Vagina (tissue), 2 donors: ENCODE measurements at places on chromosomes 1 and 21.
A peak's percentile ranks its signal among the peaks of the same experiment; 100 is the strongest.

GRCh38 chr21:34235514-34235913 lies 128.3 kb upstream of the KCNE2 start:
- no peak for DNase-seq

GRCh38 chr1:92701147-92701546 lies 83.8 kb downstream of the EVI5 start:
- DNase-seq = no peak

DNA sequence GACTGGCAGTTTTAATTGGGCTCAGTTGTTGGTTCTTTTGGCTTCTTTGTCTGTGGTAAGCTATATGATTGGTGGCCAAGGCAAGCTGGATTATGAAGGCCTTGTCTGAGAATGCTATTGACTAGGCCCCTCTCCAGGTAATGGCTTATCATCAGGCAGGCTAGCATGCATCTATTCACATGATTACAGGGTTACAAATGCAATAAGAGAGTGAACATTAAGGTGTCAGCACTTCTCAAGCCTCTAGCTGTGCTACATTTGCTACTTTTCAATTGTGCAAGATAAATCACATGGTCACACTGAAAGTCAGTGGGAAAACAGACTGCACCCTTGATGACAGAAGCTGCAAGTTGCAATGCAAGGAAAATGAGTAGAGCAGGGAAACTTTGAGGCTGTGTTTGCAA lies 550.9 kb upstream of the TMPRSS15 start:
- no peak for DNase-seq

GRCh38 chr1:10733474-10734366 lies 62.7 kb downstream of the CASZ1 start:
- DNase-seq = no peak

DNA sequence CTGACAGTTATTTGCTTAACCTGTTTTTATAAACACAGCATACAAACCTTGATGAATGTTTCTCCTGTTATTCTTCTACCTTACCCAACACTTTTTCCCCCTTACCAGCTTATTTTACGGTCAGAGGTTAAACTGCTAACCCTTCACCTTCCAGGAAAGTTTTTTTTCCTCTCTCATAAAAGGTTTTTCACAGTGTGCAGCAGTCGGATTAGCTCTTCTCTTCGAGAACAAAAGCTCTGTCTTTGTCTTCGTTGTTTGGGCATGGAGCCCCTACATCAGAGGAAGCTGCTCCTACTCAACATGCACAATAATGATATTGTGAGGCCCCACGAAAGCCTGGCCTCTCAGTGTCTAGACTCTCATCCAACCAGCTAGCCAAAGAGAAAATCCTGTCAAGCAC lies 42.0 kb downstream of the DENND1B start:
- no peak for DNase-seq

- DNase-seq = no peak
These were observed 1.7 kb downstream of the KRTAP10-3 start for GRCh38 chr21:44556879-44557278.

DNA sequence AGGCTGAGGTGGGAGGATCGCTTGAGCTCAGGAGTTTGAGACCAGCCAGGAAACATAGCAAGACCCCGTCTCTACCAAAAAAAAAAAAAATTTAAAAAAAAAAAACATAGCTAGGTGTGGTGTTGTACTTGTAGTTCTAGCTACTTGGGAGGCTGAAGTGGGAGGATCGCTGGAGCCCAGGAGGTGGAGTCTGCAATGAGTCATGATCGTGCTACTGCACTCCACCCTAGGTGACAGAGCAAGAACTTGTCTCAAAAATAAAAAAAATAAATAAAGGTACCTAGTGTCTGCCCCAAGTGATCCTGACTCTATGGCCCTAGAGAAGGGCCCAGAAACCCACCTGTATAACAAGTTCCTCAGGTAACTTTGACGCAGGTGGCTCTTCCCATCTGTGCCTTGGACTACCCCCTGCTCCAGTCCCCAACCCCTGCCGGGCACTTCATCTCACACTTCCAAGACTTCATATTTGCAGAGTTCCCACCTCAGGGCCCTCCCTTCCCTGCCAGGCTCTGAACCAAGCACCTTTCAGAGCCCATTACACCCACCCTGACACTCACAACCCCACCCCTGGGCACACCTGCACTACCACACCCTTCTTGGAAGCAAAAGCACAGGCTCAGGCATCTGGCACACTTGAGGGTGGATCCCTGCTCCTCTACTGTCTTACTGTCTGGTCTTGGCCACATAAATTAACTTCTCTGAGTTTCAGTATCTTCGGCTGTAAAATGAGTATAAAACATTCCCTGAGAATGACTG lies 80.2 kb upstream of the KLHDC7A start:
- no peak for DNase-seq

GRCh38 chr1:178497903-178498478 lies 1.2 kb upstream of the CLEC20A start:
- no peak for DNase-seq

GRCh38 chr1:200808846-200809245 lies 63.9 kb upstream of the GPR25 start:
- DNase-seq = no peak

GRCh38 chr1:93766451-93766850 lies 84.8 kb upstream of the BCAR3 start:
- DNase-seq = no peak

- DNase-seq = no peak
These were observed 1.5 kb downstream of the C1orf159 start for GRCh38 chr1:1114431-1114830.

DNA sequence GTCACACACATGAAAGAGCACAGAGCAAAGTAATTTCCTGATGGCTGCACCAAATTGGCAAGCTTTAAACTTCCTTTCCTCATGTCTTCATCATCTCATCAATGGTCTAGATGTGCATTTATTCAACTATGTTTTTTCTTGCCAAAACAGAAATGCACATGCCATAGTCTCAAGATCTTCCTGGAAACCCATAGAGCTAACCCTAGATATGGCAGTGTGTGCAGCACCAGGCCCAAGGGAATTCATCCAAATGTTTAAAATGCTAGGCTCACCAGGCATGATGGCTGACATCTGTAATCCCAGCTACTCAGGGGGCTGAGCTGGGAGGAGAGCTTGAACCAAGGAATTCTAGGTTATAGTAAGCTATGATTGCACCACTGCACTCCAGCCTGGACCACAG lies 31.2 kb upstream of the PALMD start:
- no peak for DNase-seq

DNA sequence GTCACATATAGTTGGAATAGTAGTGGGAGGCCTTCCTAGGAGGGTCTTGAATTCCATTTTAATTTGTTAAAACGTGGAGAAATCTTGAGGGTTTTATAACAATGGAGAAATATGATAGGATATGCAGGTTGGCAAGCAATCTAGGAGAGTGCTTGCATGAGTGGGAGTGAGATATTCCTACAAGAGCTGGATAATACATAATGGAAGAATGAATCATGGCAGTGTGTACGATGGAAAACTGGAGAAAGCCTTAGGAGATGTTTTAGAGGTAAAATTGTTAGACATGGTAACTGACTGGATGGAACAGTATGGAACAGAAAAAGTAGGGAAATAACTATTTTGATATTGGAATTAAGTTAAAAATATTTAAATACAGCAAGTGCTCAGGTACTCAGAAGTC lies 352.4 kb downstream of the PTBP2 start:
- no peak for DNase-seq

GRCh38 chr1:21340230-21340945 lies 50.1 kb upstream of the ECE1 start:
- DNase-seq = peak; percentile 86

GRCh38 chr1:116031302-116031835 lies 55.1 kb downstream of the SLC22A15 start:
- DNase-seq = no peak

- no peak for DNase-seq
These were observed 40.2 kb downstream of the HMCN1 start for GRCh38 chr1:185774394-185774793.

DNA sequence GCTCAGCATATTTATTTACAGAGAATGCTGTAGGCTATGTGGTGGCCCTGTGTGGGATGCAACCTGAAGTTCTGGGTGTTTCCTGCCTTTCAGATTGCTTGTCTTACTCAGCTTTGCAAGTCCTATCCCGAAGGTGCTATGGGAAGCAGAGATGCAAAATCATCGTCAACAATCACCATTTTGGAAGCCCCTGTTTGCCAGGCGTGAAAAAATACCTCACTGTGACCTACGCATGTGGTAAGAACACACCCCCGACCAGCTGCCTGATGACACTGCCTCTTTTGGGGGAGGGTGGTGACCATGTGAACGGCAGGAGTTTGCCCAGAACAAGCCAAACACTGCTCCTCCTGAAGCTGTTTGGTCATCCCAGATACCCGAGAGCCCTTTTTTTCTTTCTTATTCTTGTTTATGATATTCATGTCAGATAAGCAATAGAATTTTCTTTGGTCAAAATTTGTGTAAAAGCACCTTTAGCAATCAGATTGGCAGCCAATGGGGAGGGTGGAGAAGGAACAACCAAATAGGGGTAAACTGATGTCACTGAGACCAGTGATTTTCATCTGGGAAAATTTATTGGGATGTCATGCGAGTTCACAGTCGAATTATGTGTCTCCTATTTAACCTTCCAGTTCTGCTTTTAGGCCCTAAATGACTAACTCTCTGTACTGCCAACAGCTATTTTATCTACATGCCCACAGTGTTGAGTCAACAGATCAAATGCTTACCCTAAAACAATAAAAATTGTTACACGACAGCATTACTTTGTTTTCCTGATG lies 82.6 kb downstream of the EVA1C start:
- no peak for DNase-seq

GRCh38 chr1:35364741-35365140 lies 96.2 kb downstream of the ZMYM4 start:
- DNase-seq = no peak

DNA sequence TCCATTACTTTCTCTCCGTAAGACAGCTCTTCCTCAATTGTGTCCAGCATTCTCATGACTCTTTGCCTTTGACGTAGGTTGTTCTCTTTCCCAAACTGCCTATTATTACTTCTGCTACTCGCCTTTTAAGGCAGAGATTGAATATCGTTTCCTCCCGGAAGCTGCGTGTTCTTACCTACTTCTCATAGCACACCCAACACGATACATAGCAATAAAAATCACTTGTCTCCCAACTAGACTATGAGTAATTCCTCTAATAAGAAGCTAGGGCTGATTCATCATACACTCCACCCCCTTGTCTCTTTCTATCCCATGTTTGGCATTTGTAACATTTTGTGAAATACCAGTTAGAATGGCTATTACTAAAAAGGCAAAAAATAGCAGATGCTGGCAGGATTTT lies 55.8 kb upstream of the SGIP1 start:
- no peak for DNase-seq

DNA sequence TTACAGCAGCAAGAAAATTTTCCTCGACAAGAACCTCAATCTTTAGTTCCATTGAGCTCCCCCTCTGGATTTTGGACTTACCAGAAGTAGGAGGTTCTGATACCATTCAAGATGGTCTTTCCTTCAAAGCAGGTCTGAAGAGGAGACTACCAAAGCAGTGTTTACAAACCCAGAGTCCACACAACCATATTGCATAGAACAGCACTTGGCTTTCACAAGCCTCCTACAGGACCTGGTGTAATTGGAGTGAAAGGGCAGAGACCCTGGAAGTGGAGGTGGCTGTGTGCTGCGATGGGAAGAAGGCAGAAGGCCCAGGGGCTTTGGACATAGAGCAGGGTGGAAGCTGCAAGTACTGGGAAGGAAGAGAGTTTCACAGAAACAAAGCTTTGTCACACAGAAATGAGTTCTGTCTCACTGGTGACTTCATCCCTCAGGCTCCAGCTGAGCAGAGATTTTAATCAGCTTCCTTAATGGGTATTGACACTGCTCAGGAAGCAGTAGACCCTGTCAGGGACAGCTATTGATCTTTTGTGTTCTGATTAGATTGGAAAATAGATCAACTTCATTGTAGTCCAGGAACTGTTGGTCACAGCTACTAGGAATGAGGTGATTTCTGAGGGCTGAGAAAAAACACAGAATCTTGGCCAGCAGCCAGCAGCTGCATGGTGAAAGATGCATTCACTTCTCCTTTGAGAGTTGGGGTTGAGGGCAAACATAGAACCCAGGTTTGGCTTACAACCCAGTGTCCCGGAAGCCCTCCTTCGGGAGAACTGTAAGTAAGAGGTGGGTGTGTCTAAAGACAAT lies 124.0 kb downstream of the SYT2 start:
- DNase-seq = no peak

GRCh38 chr1:177328251-177328650 lies 157.5 kb downstream of the BRINP2 start:
- DNase-seq = no peak

DNA sequence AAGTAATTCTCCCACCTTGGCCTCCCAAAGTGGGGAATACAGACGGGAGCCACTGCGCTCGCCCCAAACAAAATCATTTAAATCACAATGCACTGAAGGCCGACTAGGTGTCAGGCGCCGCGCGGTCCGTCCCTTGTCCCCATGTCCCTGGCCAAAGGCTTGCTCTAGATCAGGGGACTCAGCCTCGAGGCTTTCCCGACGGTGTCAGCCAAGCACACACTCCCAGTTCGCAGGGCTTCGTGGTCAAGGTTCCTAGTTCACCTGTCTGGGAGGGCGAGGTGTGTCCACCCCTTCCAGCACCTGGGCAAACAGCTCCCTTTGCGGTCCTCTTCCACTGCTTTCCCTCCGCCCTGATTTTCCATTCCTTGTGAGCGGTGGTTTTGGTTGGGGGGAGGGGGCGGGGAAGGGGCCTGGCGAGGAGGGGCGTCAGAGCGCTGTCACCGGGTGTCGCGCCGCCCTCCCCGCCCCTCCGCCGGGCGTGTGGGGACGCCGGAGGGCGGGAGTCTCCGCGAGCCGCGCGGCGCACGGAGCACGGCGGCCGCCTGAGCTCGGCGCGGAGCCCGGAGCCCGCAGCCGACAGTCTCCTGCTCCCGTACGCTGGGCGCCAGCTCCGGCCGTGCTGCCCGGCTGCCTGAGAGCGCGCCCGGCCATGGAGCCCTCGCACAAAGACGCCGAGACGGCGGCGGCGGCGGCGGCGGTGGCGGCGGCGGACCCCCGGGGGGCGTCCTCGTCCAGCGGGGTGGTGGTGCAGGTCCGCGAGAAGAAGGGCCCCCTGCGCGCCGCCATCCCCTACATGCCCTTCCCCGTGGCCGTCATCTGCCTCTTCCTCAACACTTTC lies at the start of gene STUM:
STUM (plus strand) TSS at position 509 of the 838 bp plus-strand sequence; CDS start at position 650, 141 bp downstream.
- DNase-seq = no peak

- no peak for DNase-seq
These were observed 18.7 kb downstream of the MTF1 start for GRCh38 chr1:37840711-37841110.
